ENCODE measurements at places on chromosomes 2 and 18.

- DNase-seq, result no peak
- no peak overlapping the region for H3K4me3 ChIP-seq
- peaks cover 7% of the 10 kb centered on the region for H3K27me3 ChIP-seq
These were observed 227.3 kb downstream of the LOXHD1 start for GRCh38 chr18:46429649-46430224.

DNA sequence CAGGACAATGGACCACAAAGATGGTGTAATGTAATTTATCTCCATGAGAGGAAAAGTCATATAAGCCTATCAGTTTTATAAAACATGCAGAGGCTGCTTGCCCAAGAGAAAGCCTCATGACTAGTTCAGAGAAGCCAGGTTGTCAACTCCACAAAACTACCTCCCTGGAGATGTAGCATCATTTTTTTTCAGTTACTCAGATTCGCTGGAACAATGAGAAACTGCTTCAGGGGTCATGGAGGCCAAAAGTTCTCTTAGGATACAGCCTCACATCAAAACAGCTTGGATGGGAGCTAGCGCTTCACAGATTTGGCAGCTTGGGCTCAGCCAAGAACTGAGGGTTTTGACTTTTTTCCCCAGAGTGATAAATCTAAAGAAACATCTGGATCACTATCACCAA lies 263.5 kb downstream of the INSIG2 start:
- no peak overlapping the region for H3K4me3 ChIP-seq
- no peak for DNase-seq
- H3K27ac ChIP-seq, result no peak overlapping the region
- no peaks in the 10 kb centered on the region for H3K4me1 ChIP-seq
- H3K27me3 ChIP-seq, result no peaks in the 10 kb centered on the region

- no peak overlapping the region for H3K4me3 ChIP-seq
- no peaks in the 10 kb centered on the region for H3K27me3 ChIP-seq
- no peak for DNase-seq
- no peaks in the 10 kb centered on the region for H3K36me3 ChIP-seq
- H3K27ac ChIP-seq, result no peak overlapping the region
- H3K4me1 ChIP-seq, result no peaks in the 10 kb centered on the region
These were observed 528.4 kb upstream of the SYT4 start for GRCh38 chr18:43805646-43806194.

- no peaks in the 10 kb centered on the region for H3K36me3 ChIP-seq
- DNase-seq, result no peak
- H3K4me3 ChIP-seq, result no peak overlapping the region
- no peak overlapping the region for H3K27ac ChIP-seq
- H3K27me3 ChIP-seq, result no peaks in the 10 kb centered on the region
These were observed 1310.9 kb upstream of the TMEFF2 start for GRCh38 chr2:193505620-193506019.

GRCh38 chr2:230930149-230930780 lies 5.2 kb upstream of the GPR55 start:
- peaks cover 9% of the 10 kb centered on the region for H3K27me3 ChIP-seq
- H3K4me3 ChIP-seq, result no peak overlapping the region
- H3K4me1 ChIP-seq, result peaks cover 9% of the 10 kb centered on the region
- no peak for DNase-seq
- no peak overlapping the region for H3K27ac ChIP-seq

DNA sequence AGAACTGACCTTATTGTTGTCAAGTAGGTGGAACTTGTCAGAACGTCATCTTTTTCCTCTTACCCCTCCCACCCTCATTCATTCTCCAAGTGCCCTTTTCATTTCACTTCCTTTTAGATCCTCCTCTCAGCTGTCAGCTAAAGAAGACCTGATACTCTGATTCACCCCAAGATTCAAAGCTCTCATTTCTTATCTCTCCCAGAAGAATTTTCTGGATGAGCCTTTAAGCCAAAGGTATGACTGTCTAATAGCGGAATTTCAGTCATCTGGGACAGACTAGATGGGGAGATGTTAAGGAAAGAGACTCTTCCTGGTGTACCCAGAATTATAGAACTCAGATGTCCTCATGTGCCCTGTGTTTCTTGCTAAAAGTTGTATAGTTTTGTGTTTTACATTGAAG lies 53.9 kb downstream of the TCF7L1 start:
- no peak overlapping the region for H3K4me3 ChIP-seq
- no peak overlapping the region for H3K27ac ChIP-seq
- H3K4me1 ChIP-seq, result no peaks in the 10 kb centered on the region
- peaks cover 3% of the 10 kb centered on the region for H3K27me3 ChIP-seq

DNA sequence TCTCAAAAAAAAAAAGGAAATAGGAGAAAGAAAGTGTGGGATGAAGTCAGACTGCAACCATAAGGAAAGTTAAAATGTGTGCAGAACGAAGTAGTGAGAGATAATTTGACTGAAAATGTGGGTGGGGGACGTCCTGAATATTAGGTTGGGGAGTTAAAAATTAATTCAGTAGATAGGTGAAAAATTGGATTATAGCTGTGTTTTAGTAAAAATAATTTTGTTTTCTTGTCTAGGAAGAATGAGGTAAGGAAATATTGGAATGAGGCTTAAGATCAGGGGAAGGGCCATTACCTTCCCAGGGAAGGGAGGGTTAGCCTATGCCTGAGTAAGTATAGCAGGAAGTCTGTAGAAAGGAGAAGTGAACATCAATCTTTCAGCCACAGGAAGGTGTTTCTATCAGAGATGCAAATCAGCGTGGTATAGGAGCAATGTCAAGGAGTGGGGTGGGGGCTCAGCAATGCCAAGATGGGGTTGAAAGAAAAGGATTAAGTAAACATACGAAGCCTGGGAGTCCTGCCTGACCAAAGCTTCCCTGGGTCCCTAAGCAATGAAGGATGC lies 250.9 kb downstream of the PIEZO2 start:
- no peak for DNase-seq
- peaks cover 8% of the 10 kb centered on the region for H3K4me1 ChIP-seq
- H3K27me3 ChIP-seq, result peaks cover 8% of the 10 kb centered on the region
- H3K4me3 ChIP-seq, result no peak overlapping the region

DNA sequence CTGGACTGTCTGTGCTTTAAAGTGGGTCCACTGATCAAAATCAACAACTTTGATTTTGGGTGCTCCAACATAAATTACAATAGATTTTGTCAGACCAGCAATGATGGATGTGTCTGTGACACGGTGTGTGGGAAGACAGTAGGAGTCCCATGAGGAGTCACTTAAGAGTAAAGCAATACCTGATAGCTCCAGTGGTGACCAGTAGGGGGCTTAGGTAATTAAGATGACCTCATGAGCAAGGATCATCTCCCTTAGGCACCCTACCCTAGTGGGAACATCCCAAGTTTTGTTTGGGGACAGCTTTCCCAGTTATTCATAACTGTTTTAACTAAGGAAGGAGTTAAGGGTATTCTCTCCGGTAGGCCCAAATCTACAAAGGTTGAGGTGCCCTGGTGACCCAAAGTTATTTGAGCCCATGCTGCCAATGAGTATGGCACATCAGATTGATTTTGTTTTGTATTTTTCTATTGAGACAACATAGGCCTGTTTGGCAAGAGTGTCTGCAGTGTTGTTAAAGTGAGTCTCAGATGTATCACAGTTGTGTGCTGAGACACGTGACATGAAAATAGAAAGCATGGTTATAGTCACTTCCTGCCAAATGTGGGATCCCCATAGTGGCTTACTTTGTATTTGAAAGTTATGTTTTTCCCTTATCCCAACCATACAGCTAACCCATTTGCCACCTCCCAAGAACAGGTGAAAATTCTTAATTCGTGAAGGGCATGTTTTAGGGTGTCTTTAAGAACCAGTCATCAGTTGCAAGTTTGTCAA lies 1337.6 kb upstream of the SLC39A10 start:
- DNase-seq, result no peak
- H3K36me3 ChIP-seq, result no peaks in the 10 kb centered on the region
- no peak overlapping the region for H3K4me3 ChIP-seq
- H3K27ac ChIP-seq, result no peak overlapping the region
- peaks cover 4% of the 10 kb centered on the region for H3K4me1 ChIP-seq

- H3K36me3 ChIP-seq, result no peaks in the 10 kb centered on the region
- DNase-seq, result no peak
- no peak overlapping the region for H3K27ac ChIP-seq
- peaks cover 6% of the 10 kb centered on the region for H3K27me3 ChIP-seq
These were observed 4.8 kb upstream of the STARD7 start for GRCh38 chr2:96213379-96213778.
